ENCODE measurements at places on chromosomes 13 and 19.
A peak's percentile ranks its signal among the peaks of the same experiment; 100 is the strongest.

DNA sequence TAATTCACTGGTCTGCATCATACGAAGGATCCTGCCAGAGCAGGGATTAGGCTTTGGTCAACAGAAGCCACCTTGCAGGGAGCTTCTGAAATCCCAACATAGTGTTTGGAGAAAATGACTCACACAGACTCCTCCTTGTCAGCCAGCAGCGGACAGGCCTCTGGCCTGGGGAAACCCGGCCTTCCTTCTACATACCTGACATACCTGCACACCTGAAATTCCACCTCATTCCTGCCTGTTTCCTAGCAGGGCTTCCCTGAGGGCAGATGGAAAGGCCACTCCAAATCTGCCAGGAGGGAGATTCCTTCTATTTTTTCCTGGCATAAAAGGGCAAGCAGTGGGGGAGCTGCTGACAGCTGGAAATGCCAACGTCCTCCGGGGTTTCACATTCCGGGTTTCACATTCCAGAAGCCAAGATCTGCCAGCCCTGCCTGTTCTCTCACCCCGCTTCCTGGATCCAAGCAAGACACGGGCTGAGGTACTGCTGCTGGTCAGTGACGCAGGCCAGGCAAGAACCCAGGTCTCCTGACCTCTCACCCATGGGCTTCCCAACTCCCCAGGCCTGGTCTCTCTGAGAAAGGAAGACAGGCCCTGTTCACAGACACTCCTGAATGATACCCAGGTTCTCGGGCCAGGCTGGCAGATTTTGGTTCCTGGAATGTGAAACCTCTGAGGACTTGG lies 18.2 kb upstream of the IGFL1 start:
- no peaks in the 10 kb centered on the region for H3K36me3 ChIP-seq
- peaks cover 14% of the 10 kb centered on the region for H3K4me1 ChIP-seq
- H3K27me3 ChIP-seq, result no peaks in the 10 kb centered on the region
- H3K27ac ChIP-seq, result peak overlapping the region; percentile 23
- no peak overlapping the region for H3K4me3 ChIP-seq

- DNase-seq, result no peak
- peaks cover 7% of the 10 kb centered on the region for H3K36me3 ChIP-seq
- peaks cover 7% of the 10 kb centered on the region for H3K4me1 ChIP-seq
- H3K4me3 ChIP-seq, result peak overlapping the region; percentile 69
- H3K27ac ChIP-seq, result peak overlapping the region; percentile 75
- H3K27me3 ChIP-seq, result no peaks in the 10 kb centered on the region
Observed at GRCh38 chr19:37719927-37720265, 335 bp upstream of the ZNF607 start.

DNA sequence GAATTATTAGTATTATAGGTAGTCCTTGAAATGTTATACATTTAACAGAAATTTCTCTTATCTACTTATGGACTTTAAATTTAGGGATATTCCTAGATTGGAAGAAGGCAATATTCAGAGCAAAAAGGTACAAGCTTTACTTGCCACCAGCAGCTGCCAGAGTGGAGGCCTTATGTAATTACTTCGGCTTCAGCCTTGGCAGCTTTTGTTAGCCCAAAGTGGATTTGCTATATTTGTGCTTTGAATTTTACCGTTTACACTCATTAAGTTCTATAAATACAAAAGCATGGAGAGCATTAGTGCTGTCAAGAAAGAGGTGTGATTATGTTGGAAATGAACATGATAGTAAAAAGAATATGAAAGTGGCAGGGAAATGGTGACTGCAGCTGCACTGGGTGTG lies 319.9 kb downstream of the ATP8A2 start:
- no peaks in the 10 kb centered on the region for H3K36me3 ChIP-seq
- H3K27ac ChIP-seq, result no peak overlapping the region
- H3K4me3 ChIP-seq, result no peak overlapping the region
- H3K27me3 ChIP-seq, result no peaks in the 10 kb centered on the region
- H3K4me1 ChIP-seq, result peaks cover 17% of the 10 kb centered on the region

GRCh38 chr13:27177852-27178251 lies 6.2 kb upstream of the USP12 start:
- peaks cover 4% of the 10 kb centered on the region for H3K4me1 ChIP-seq
- no peak for DNase-seq
- H3K4me3 ChIP-seq, result no peak overlapping the region
- H3K27me3 ChIP-seq, result no peaks in the 10 kb centered on the region
- H3K27ac ChIP-seq, result no peak overlapping the region
- no peaks in the 10 kb centered on the region for H3K36me3 ChIP-seq

- no peak for DNase-seq
- H3K27me3 ChIP-seq, result peaks cover 65% of the 10 kb centered on the region
- H3K4me1 ChIP-seq, result no peaks in the 10 kb centered on the region
- peak overlapping the region; percentile 72 for H3K27ac ChIP-seq
- H3K4me3 ChIP-seq, result peak overlapping the region; percentile 44
Observed at GRCh38 chr13:35469806-35470525, 6.5 kb downstream of the MAB21L1 start.

DNA sequence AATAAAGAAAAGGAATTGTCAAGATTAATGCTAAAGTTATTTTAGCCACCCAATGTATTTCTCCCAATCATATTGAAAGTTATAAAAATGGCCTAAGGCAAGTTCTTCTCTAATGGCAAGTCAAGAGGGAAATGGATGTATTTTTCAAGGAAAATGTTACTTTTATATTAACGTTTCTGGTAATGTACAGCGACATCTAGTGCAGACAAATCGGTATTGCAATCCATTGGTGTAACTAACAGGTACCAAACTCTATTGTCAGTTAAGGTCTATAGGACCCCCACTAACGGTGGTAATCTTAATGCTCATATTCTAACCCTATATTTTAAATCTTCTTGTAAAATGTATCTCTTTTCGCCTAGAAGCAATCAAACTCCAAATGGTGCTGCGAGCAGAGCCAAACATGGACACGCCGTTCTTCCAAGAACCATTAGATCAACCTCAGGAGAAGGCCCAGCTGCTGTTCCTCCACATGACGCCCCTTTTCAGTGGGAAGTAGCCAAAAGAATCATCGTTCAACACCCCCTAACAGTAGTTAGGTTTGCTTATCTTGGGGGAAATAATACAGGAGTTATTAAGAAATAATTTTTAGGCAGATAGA lies 98.5 kb upstream of the PABPC3 start:
- H3K4me3 ChIP-seq, result no peak overlapping the region
- DNase-seq, result no peak
- H3K4me1 ChIP-seq, result no peaks in the 10 kb centered on the region
- H3K36me3 ChIP-seq, result no peaks in the 10 kb centered on the region
- no peak overlapping the region for H3K27ac ChIP-seq

GRCh38 chr13:32881074-32881776 lies 135.0 kb upstream of the KL start:
- H3K27me3 ChIP-seq, result no peaks in the 10 kb centered on the region
- no peak overlapping the region for H3K27ac ChIP-seq
- no peaks in the 10 kb centered on the region for H3K4me1 ChIP-seq
- DNase-seq, result no peak
- no peak overlapping the region for H3K4me3 ChIP-seq

DNA sequence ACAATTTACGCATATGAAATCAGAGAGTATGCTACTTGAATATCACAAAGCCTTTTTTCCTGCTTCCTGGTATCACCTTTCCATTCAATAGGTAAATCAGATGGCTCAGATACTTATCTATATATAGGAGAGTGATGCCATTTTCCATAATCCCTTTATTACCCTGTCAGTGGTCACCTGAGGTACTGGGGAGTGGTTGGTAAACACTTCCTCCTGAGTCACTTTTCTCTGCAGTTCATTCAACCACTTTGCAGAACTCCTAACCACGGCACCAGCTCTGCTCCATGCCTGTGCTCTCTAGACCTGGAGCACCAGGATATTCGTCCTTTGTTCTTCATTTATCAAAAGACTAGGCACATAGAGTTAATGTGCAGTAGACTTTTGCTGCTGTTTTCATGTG lies 748.5 kb upstream of the KLHL1 start:
- DNase-seq, result no peak
- H3K27ac ChIP-seq, result no peak overlapping the region
- H3K36me3 ChIP-seq, result no peaks in the 10 kb centered on the region
- no peaks in the 10 kb centered on the region for H3K27me3 ChIP-seq
- H3K4me3 ChIP-seq, result no peak overlapping the region

DNA sequence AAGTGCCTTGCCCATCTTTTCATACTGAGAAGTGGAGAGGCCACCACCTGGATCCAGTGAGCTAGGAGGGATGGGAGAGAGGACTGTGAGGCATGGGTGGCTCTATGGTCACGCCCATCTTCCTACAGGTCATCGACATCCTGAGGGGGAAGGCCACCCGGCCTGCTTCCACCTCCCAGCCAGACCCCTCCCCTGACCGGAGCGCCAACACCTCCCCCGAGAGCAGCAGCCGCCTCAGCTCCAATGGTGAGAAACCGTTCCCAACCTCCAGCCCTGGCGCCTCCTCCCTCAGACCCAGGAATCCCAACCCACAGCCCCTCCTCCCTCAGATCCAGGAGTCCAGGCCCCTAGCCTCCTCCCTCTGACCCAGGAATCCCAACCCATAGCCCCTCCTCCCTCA lies 10.1 kb downstream of the BCL3 start:
- H3K36me3 ChIP-seq, result peaks cover 60% of the 10 kb centered on the region
- H3K27me3 ChIP-seq, result no peaks in the 10 kb centered on the region
- H3K4me1 ChIP-seq, result peaks cover 32% of the 10 kb centered on the region
- DNase-seq, result no peak
- peak overlapping the region; percentile 58 for H3K4me3 ChIP-seq
